Esophagus squamous epithelium (tissue), 5 donors: ENCODE measurements at places on chromosomes 3 and 15. TPM values are rescaled to one million over a fixed set of nuclear protein-coding genes. Genes with fewer than 3 reads are reported as not detected.

DNA sequence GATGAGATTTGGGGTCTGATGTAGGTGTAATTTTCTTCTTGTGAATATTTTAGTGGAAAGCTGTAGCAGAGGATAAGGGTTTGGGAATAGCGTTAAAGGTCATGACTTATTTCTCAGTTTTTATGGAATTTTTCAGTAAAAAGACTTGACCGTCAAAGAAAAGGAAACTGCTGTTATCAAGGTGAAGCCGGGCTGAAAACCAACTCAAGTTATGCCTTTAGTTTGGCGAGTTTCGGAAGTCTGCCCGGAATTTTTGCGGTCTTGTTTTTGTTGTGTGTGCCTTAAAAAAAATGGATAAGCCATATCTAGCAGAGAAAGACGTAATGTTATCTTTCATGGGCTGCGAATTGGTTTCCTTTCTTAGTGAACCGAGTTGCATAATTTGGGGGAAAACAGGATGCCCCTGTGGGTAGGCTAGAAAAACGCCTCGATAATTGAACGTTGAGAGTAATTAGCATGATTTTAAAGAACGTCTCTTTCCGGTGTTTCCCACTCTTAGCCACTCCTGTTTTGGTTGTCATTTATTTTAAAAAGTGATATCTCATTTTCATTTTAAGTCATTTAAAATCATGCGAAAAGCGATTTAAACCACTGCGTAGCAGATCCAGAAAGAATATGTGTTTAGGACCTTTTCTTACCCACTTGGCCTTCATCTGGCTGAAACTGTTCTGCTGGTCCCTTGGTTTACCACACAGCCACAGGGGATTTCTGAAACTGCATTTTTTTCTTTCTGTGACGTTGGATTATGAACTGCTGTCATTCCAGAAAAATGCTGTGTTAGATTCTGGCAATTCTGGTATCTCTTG lies 1.1 kb downstream of the NFKBIZ start:
- H3K27ac ChIP-seq = peak overlapping the region; percentile 100
- H3K27me3 ChIP-seq = no peaks in the 10 kb centered on the region
- H3K36me3 ChIP-seq = peaks cover 20% of the 10 kb centered on the region
- H3K4me1 ChIP-seq = peaks cover 25% of the 10 kb centered on the region
- no peak for DNase-seq
- H3K4me3 ChIP-seq = peak overlapping the region; percentile 98

GRCh38 chr3:100802126-100802525 lies 92.8 kb downstream of the TFG start:
- no peak for DNase-seq
- no peaks in the 10 kb centered on the region for H3K36me3 ChIP-seq
- no peak overlapping the region for H3K4me3 ChIP-seq
- no peaks in the 10 kb centered on the region for H3K27me3 ChIP-seq
- no peaks in the 10 kb centered on the region for H3K4me1 ChIP-seq

GRCh38 chr3:49495023-49495422 lies 25.0 kb downstream of the DAG1 start:
- peaks cover under 1% of the 10 kb centered on the region for H3K4me1 ChIP-seq
- H3K4me3 ChIP-seq = no peak overlapping the region
- no peaks in the 10 kb centered on the region for H3K36me3 ChIP-seq
- H3K27me3 ChIP-seq = no peaks in the 10 kb centered on the region
- DNase-seq = no peak

- DNase-seq = no peak
- no peak overlapping the region for H3K4me3 ChIP-seq
- no peak overlapping the region for H3K27ac ChIP-seq
Measured at GRCh38 chr15:74604983-74605794, 10.4 kb upstream of the CLK3 start.

The SEMA3F gene
- total RNA-seq = 112 TPM

DNA sequence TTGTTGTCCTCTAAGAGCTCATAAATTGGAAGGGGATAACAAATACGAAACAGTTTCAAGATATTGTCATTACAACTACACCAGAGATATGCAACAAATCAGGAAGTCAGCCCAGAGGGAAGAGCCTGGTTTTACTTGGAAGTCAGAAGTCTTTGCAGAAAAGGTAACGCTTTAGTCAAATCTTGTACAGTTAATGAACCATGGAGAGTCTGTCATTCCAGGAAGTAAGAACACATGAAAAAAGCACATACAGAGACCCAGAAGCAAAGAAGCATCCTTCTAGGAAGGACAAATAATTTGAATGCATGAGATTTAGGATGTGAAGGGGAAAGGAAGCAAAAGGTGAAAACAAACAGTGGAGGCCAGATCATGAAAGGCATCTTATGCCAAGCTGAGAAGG lies 19.6 kb downstream of the DYNC1LI1 start:
- H3K27ac ChIP-seq = no peak overlapping the region
- no peaks in the 10 kb centered on the region for H3K4me1 ChIP-seq
- H3K4me3 ChIP-seq = no peak overlapping the region
- H3K27me3 ChIP-seq = no peaks in the 10 kb centered on the region
- H3K36me3 ChIP-seq = no peaks in the 10 kb centered on the region

DNA sequence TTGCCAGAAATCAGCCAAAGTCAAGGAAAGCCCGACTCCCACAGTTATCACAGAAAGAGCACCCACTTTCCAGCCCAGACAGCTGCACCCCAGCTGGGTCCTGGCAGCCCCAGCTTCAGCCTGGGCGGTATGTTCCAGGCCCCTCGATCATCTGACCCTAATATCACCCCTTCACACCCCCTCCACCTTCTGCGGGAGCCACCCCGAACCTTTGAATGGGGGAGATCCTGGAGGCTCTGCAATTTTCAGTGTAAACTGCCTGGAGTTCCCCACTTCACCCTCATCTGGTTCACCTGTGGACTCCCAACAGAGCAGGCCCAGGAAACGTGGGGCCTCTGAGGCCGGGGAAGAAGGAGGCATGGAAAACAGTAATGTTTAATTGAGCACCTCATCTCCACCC lies 5.9 kb downstream of the PRSS50 start:
- H3K4me3 ChIP-seq = no peak overlapping the region
- no peak for DNase-seq
- H3K27ac ChIP-seq = no peak overlapping the region
- no peaks in the 10 kb centered on the region for H3K36me3 ChIP-seq
- no peaks in the 10 kb centered on the region for H3K27me3 ChIP-seq
- H3K4me1 ChIP-seq = peaks cover 18% of the 10 kb centered on the region

GRCh38 chr3:123055352-123055751 lies 11.5 kb upstream of the PDIA5 start:
- H3K4me3 ChIP-seq = no peak overlapping the region
- H3K27me3 ChIP-seq = no peaks in the 10 kb centered on the region

The CD86 gene
- total RNA-seq = 1.6 TPM

The SLC28A1 gene
- total RNA-seq = not detected

The MAPKBP1 gene
- 35.2 TPM for total RNA-seq

The POPDC2 gene
- 0.18 TPM for total RNA-seq

- H3K36me3 ChIP-seq = peaks cover 53% of the 10 kb centered on the region
- H3K27ac ChIP-seq = no peak overlapping the region
- no peak overlapping the region for H3K4me3 ChIP-seq
Measured at GRCh38 chr3:67601385-67601784, 53.0 kb downstream of the SUCLG2 start.

DNA sequence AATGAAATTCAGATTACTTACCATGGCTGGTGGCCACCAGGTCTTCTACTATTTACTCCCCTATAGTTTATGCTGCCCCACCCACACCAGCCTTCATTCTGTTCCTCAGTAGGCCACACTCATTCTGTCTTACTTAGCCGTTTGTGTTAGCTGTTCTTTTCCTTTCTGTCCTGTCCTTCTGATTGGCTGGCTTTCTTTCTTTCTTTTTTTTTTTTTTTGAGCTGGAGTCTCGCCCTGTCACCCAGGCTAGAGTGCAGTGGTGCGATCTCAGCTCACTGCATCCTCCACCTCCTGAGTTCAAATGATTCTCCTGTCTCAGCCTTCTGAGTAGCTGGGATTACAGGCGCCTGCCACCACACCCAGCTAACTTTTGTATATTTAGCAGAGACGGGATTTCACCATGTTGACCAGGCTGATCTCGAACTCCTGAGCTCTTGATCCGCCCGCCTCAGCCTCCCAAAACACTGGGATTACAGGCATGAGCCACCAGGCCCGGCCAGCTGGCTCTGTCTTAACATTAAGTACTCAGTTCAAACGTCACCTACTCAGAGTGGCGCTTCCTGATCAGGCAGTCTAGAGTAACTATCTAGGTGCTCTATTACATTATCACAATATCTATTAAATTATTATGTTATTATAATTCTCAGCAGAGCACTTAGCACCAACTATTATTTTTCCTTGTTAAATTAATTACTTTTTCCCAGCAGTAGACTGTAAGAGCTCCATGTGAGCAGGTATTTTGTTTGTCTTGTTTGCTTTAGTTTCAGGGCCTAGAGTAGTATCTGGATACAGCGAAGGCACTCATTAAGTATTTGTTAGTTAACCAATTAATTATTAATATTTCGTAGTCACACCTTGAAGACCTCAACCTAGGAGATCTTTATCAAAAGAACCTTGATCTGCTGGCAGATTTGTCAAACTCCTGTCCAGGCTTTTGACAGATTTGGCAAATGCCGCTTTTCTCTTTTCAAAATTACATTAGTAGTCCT lies 6.4 kb downstream of the CMSS1 start:
- no peaks in the 10 kb centered on the region for H3K36me3 ChIP-seq
- H3K27me3 ChIP-seq = no peaks in the 10 kb centered on the region
- no peak overlapping the region for H3K27ac ChIP-seq
- no peak for DNase-seq
- H3K4me1 ChIP-seq = peaks cover 18% of the 10 kb centered on the region
- no peak overlapping the region for H3K4me3 ChIP-seq

The GOLGA8T gene
- not detected for total RNA-seq

DNA sequence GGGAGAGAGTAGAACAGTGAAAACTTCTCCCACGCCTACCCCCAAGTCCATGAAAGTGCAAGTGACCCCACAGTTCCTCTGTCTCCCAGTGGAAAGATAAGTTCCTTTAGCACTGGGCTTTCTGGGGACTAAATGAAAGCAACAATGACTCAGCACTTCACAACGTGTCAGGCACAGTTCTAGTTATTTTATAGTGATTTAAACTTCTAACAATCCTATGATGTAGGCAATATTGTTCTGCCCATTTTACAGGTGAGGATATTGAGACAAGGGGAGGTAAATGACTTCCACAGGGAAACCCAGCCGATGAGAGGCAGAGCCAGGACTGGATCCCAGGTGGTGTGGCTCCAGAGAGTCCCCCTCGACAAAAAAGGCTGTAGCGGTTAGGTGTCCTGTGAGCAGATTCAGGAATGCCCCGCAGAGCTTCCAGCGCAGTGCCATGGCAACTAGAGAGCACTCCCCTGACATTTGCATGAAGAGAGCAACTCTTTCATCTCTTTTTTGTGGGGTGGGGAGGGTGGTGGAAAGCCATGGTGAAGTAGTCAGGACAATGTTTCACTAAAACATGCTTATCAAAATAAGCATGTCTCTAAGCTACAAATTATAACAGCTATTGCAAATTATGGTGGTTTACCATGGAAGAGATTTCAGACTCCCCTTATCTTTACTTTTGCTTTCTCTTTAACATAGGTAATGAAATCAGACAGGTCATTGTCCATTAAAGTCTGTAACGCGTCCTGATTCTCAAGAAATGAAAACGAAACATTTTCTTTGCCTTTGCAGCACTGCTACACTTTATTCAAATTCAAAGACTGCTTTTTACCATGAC lies 62.1 kb downstream of the NR2F2 start:
- no peak overlapping the region for H3K27ac ChIP-seq
- no peaks in the 10 kb centered on the region for H3K4me1 ChIP-seq
- no peaks in the 10 kb centered on the region for H3K36me3 ChIP-seq
- H3K27me3 ChIP-seq = peaks cover 4% of the 10 kb centered on the region
- no peak for DNase-seq
- no peak overlapping the region for H3K4me3 ChIP-seq

The ROPN1 gene
- 0.38 TPM for total RNA-seq

The CD80 gene
- total RNA-seq = not detected

The TMEM158 gene
- total RNA-seq = 6.9 TPM

The SLC38A3 gene
- not detected for total RNA-seq

- H3K27me3 ChIP-seq = peaks cover 13% of the 10 kb centered on the region
- H3K4me1 ChIP-seq = peaks cover 9% of the 10 kb centered on the region
- no peak for DNase-seq
- no peaks in the 10 kb centered on the region for H3K36me3 ChIP-seq
Measured at GRCh38 chr3:184230603-184231528, 1.5 kb downstream of the VWA5B2 start.

- H3K4me1 ChIP-seq = peaks cover 26% of the 10 kb centered on the region
- H3K27me3 ChIP-seq = no peaks in the 10 kb centered on the region
- H3K36me3 ChIP-seq = no peaks in the 10 kb centered on the region
- no peak overlapping the region for H3K4me3 ChIP-seq
- DNase-seq = no peak
Measured at GRCh38 chr15:74727727-74728126, 2.4 kb upstream of the CYP1A1 start.

GRCh38 chr15:83692746-83693581 lies 39.0 kb downstream of the ADAMTSL3 start:
- no peak for DNase-seq
- H3K36me3 ChIP-seq = no peaks in the 10 kb centered on the region
- H3K27ac ChIP-seq = no peak overlapping the region
- H3K4me3 ChIP-seq = no peak overlapping the region

The RPUSD3 gene
- total RNA-seq = 34.7 TPM

- H3K27me3 ChIP-seq = no peaks in the 10 kb centered on the region
- no peaks in the 10 kb centered on the region for H3K4me1 ChIP-seq
- DNase-seq = no peak
- no peak overlapping the region for H3K27ac ChIP-seq
Measured at GRCh38 chr3:122076491-122077292, 21.5 kb downstream of the CD86 start.

The DCUN1D1 gene
- total RNA-seq = 32.6 TPM
